Kidney (tissue), 22 donors: ENCODE measurements at places on chromosomes 7 and 10.

DNA sequence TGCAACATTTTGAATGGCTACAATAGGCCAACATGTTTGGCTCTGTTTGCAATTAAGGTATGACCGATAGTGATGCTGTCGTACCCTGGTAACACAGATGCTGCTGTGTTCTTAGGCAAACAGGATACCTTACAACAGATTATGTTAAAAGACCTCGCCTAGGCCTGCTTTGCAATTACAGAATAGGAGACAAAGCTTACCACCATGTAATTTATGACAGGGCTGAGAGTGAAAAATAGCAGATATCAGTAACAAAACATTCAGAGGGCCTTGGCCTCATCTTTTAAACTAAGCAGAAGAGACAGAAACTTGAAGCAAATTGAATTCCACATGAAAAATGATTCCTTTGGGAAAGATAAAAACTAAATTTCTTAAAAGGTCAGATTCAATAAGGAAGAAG is 29.4 kb upstream of the ABLIM1 start:
- no peak overlapping the region for H3K27ac ChIP-seq
- H3K4me1 ChIP-seq, result peaks cover 33% of the 10 kb centered on the region
- H3K4me3 ChIP-seq, result no peak overlapping the region
- no peak for DNase-seq
- no peaks in the 10 kb centered on the region for H3K36me3 ChIP-seq
- no peaks in the 10 kb centered on the region for H3K27me3 ChIP-seq

DNA sequence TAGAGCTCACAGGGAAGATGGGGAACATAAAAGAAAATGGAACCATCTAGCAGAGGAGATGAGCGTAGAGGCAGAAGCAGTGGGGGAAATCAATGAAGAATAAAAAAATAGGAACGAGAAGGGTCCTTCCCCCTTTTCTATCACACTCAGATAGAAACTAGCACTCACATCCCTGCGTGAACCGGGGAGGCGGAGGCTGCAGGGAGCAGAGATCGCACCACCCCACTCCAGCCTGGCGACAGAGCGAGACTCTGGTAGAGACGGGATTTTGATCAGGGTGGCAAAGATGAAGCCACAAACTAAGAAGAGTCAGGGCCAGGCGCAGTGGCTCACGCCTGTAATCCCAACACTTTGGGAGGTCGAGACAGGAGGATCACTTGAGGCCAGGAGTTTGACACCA is 64.7 kb upstream of the ECHDC3 start:
- H3K4me3 ChIP-seq, result no peak overlapping the region
- no peaks in the 10 kb centered on the region for H3K27me3 ChIP-seq
- DNase-seq, result no peak
- H3K27ac ChIP-seq, result no peak overlapping the region
- H3K4me1 ChIP-seq, result peaks cover 10% of the 10 kb centered on the region

DNA sequence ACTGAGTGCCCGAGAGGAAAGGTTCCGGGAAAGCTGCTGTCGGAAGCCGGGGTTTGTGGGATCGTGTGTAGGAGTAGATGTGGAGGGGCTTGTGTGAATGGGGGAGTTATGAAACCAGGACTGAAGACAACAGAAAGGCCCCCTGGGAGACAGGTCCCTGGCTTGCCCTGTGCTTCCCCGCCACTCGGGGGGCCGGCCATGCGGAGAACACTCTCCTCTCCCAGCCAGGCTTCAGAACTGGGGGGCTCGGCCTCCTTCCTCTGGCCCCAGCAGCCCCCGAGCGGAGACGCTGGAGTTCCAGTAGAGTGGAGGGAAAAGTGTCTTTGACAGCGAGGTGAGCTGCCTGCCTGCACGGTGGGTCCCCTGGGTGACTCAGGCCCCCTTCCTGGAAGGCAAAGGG is 185.0 kb downstream of the MGMT start:
- H3K27me3 ChIP-seq, result no peaks in the 10 kb centered on the region
- H3K27ac ChIP-seq, result no peak overlapping the region
- no peaks in the 10 kb centered on the region for H3K4me1 ChIP-seq
- H3K4me3 ChIP-seq, result no peak overlapping the region

- no peak for DNase-seq
- no peaks in the 10 kb centered on the region for H3K36me3 ChIP-seq
- no peak overlapping the region for H3K27ac ChIP-seq
These were observed 2.5 kb downstream of the PSAP start for GRCh38 chr10:71848325-71849275.

DNA sequence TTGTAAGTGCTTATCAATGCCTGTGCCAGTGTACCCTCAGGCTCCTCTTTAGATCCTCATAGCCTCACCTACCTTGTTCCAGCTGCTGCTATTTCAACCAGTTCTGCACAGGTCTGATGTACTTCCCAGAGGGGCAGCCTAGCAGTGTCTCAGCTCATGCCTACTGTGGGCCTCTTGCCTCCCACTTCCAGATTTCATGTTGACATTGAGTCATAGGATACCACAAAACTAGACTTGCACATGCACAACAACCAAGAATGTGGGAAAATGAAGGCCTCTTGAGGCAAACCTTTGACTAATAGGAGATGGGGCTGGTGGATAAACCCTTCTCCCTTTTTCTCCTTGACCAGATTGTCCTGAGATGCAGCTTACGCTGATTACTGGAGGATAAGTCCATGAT is 31.0 kb downstream of the PON3 start:
- H3K4me1 ChIP-seq, result no peaks in the 10 kb centered on the region
- no peaks in the 10 kb centered on the region for H3K27me3 ChIP-seq
- H3K27ac ChIP-seq, result no peak overlapping the region
- no peak overlapping the region for H3K4me3 ChIP-seq
- DNase-seq, result no peak

GRCh38 chr7:88789480-88790064 is 6.0 kb downstream of the TEX47 start:
- no peaks in the 10 kb centered on the region for H3K27me3 ChIP-seq
- no peak overlapping the region for H3K4me3 ChIP-seq
- DNase-seq, result peak; percentile 17
- no peaks in the 10 kb centered on the region for H3K4me1 ChIP-seq
- H3K27ac ChIP-seq, result no peak overlapping the region

GRCh38 chr7:16260236-16260728 is 161.1 kb downstream of the CRPPA start:
- H3K4me3 ChIP-seq, result no peak overlapping the region
- no peaks in the 10 kb centered on the region for H3K36me3 ChIP-seq
- no peaks in the 10 kb centered on the region for H3K4me1 ChIP-seq
- H3K27ac ChIP-seq, result no peak overlapping the region

DNA sequence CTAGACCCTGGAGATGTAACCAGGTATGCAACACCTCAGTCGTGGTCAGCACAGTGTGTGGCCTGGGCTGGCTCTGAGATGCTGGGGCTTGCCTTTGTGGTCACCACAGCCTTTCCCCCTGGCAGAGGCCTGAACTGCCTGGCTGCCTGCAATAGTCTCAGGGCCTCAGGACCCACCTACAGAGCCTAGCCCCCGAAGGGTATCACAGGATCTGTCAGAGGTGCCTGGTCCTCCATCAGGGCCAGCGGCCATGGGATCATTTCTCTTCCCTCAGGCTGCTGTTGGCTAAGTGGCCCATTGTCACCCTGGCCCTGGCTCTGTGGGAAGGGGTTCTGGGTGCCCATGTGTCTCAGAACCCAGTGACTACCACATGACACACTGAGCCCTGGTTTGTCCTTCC is 141.6 kb downstream of the CYP26A1 start:
- H3K27me3 ChIP-seq, result no peaks in the 10 kb centered on the region
- DNase-seq, result no peak
- no peaks in the 10 kb centered on the region for H3K36me3 ChIP-seq
- no peak overlapping the region for H3K27ac ChIP-seq

DNA sequence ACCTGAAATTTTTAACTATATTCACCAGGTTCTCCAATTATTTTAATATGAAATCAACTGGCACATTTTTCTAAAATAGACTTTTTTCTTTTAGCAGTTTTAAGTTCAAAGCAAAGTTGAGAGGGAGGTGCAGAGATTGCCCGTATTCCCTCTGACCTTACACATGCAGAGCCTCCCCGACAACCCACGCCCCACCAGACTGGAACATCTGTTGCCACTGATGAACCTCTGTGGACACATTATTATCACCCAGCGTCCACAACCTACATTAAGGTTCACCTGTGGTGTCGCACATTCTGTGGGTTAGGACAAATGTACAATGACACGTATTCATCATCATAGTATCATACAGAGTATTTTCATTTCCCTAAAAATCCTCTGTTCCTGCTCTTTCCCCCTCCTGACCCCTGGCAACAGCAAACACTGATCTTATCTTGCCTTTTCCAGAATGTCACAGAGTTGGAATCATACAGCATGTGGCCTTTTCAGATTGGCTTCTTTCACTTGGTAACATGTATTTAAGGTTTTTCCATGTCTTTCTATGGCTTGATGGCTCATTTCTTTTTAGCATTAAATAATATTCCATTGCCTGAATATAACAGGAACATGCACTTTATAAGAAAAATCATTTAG is 37.1 kb downstream of the COBL start:
- H3K4me1 ChIP-seq, result peaks cover 3% of the 10 kb centered on the region
- no peak overlapping the region for H3K4me3 ChIP-seq
- H3K27ac ChIP-seq, result no peak overlapping the region
- H3K36me3 ChIP-seq, result no peaks in the 10 kb centered on the region
- H3K27me3 ChIP-seq, result no peaks in the 10 kb centered on the region
